GM19239 (cell line): ENCODE measurements at places on chromosomes 2 and 18.

GRCh38 chr2:145818890-145819504, 1299.1 kb upstream of the ZEB2 start:
- no peak for DNase-seq

DNA sequence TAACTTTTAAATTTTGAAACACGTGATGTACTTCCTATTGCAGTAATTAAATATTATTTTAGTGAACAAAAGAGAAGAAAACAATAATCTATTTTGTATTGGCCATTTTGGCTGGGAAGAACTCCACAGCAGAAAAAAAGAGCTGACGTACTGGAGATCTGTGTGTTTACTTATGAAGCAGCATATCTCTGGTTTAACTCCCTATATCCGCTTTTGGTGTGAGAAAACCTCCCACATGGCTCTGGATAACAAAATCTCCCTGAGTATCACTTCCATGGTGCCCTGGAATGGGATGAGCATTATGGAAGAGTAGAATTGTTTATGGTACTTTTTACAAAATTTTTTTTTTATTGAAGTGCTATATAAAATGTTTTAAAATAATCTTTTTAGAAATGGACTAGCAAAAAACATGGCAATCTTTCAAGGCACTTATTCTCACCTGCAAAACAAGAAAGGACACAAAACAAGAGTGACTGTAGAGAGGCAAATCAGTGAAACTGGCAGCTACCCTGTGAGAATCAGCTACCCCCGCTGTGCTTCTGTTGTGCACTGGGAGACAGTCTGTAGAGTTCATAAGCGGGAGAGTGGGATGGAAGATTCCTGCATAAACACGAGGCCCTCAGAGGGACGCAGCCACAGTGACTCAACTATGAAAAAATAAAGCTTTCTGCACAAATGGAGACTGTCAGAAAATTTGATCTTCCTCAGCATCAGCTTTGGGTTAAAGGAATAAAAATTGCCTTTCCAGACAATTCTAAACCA, 762.2 kb upstream of the HS6ST1 start:
- DNase-seq = no peak

GRCh38 chr2:7849027-7849426, 832.8 kb upstream of the ID2 start:
- DNase-seq = no peak

GRCh38 chr18:72201032-72201431, 343.1 kb downstream of the CBLN2 start:
- no peak for DNase-seq

DNA sequence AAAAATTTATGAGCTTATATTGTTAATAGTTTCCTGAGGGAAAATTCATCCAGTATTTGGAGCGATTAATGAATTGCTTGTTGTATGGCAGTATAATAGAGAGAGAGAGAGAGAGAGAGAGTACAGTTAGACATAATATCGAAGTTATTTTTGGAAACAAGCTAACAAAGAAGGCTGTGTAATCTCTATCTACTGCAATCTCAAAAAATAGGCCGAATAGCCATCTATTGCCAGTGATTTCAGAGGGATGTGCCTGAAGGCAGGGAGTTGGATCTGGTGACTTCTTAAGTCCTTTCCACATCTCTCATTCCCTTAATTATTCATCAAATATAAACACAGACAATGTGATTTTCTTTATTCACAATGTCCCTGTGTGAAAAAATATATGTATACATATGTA, 433.1 kb upstream of the RAB12 start:
- DNase-seq = no peak

GRCh38 chr18:13516855-13517254, 209.5 kb downstream of the FAM210A start:
- DNase-seq = no peak

DNA sequence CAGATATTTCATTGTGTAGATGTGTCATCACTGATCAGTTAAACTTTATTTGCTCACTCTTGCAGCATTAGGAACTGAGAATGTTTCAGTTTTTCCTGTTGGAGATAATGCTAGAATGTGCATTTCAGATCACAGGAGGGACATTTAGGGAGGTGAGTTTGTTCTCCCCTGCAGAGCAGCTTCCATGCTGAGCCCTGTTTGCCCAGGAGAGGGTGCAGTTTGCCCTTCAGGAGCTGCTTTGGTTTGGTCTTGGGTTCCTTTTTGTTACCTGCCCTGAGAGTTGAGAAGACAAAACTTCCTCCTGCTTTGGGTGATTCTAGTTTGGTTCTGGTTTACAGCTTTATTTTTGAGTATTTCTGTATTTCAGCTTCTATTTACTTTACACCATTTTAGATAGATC, 49.9 kb downstream of the DGKD start:
- DNase-seq = peak; percentile 51

GRCh38 chr18:10022365-10022764, 108.5 kb downstream of the VAPA start:
- no peak for DNase-seq

- no peak for DNase-seq
These were observed 101.9 kb upstream of the ARHGAP28 start for GRCh38 chr18:6627645-6628044.

GRCh38 chr2:155846259-155846658, 486.3 kb downstream of the NR4A2 start:
- no peak for DNase-seq

DNA sequence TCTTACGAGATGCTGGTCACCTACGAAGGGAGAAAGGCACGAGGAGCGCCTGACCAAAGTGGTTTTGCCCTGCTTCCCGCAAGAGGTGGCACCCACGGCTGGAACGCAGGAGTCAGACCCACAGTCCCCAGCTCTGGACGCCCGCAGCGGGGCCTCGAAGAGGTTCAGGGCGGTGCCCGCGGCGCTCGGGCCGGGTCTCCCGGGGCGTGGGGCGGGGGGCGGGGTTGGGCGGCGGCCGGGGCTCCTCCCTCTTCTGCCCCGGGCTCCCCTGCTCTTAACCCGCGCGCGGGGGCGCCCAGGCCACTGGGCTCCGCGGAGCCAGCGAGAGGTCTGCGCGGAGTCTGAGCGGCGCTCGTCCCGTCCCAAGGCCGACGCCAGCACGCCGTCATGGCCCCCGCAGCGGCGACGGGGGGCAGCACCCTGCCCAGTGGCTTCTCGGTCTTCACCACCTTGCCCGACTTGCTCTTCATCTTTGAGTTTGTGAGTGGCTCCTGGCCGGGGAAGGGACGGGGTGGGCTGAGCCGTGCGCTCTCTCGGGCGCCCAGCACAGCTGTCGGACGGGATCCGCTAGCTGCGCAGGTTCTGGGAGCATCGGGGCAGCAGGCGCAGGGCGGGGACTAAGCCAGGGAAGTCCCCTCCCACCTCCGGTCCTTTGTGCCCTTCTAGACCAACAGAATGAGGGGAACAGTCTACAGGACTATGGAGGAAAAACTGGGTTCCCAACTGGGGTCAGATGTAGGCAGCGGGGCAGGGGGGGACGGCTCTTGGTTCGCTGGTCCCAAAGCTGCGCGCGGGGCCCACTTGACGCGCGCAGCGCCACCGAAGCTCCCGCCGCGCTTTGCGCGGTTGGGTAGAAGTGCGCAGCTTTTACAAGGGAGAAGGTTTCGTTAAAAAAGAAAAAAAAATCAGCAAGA, at the start of gene MAL:
Gene MAL, plus strand, starts transcription at position 303 of the 914 bp plus-strand sequence. Its CDS starts 85 bp downstream, at position 388.
- no peak for DNase-seq

DNA sequence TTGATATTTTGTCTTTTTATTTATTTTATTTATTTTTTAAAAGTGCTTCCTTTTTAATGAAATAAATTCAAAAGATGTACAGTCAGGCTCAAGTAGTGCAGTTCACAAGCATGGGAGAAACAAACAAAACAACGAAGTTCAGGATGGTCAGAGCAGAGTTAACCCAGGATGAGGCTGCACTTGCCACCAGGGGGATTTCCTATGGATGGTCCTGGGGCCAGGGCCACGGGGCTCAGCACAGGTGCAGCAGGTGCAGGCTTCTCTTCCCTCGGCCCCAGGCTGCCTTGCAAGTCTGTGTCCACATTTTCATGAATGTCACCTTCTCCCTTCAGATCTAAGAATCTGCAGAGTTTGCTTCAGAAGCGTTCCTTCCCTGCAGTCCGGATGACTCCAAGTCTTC, 76.5 kb downstream of the CDCA7 start:
- no peak for DNase-seq
